ENCODE measurements at places on chromosomes 11 and 22. TPM values are rescaled to one million over a fixed set of nuclear protein-coding genes. Genes with fewer than 3 reads are reported as not detected.
A peak's percentile ranks its signal among the peaks of the same experiment; 100 is the strongest.

- no peak for DNase-seq
- no peaks in the 10 kb centered on the region for H3K4me1 ChIP-seq
- H3K27ac ChIP-seq, result no peak overlapping the region
- H3K36me3 ChIP-seq, result peaks cover 3% of the 10 kb centered on the region
Measured at GRCh38 chr22:47442821-47443220, 680.4 kb downstream of the TBC1D22A start.

- no peaks in the 10 kb centered on the region for H3K36me3 ChIP-seq
- no peak overlapping the region for H3K27ac ChIP-seq
- H3K4me3 ChIP-seq, result no peak overlapping the region
- peak; percentile 38 for DNase-seq
Measured at GRCh38 chr11:28697920-28698827, 590.0 kb downstream of the METTL15 start.

GRCh38 chr11:21811572-21811971, 381.3 kb upstream of the ANO5 start:
- no peak overlapping the region for H3K4me3 ChIP-seq
- H3K27me3 ChIP-seq, result no peaks in the 10 kb centered on the region
- DNase-seq, result no peak
- H3K4me1 ChIP-seq, result no peaks in the 10 kb centered on the region

- H3K27me3 ChIP-seq, result no peaks in the 10 kb centered on the region
- H3K4me3 ChIP-seq, result peak overlapping the region; percentile 81
- peaks cover 13% of the 10 kb centered on the region for H3K36me3 ChIP-seq
- peak overlapping the region; percentile 84 for H3K27ac ChIP-seq
- DNase-seq, result no peak
- H3K4me1 ChIP-seq, result peaks cover 39% of the 10 kb centered on the region
Measured at GRCh38 chr11:47271328-47271727, 1.4 kb downstream of the MADD start.

- no peaks in the 10 kb centered on the region for H3K4me1 ChIP-seq
- no peak overlapping the region for H3K4me3 ChIP-seq
- H3K36me3 ChIP-seq, result no peaks in the 10 kb centered on the region
- DNase-seq, result no peak
- no peaks in the 10 kb centered on the region for H3K27me3 ChIP-seq
- no peak overlapping the region for H3K27ac ChIP-seq
Measured at GRCh38 chr11:118111019-118111743, 24.4 kb upstream of the SMIM35 start.

DNA sequence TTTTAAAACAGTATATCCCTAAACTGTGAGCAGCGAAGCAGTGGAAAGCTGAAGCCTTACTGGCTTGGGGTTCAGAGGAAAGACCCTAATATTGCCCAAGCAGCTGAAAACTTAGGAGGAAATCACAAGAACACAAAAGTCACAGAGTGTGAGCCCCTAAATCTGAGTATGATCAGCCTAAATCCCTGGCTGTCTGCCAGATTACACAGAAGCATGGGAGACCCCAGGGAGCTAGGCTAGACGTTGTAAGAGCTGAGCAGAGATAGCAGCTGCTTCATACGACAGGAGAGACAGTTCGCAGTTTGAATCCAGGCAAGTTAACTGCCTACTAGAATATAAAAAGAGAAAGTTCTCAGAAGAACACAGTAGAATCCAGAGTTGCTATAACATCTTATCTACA, 81.2 kb downstream of the PACS1 start:
- H3K27ac ChIP-seq, result no peak overlapping the region
- no peak for DNase-seq
- peaks cover 12% of the 10 kb centered on the region for H3K36me3 ChIP-seq
- no peaks in the 10 kb centered on the region for H3K27me3 ChIP-seq
- peaks cover 39% of the 10 kb centered on the region for H3K4me1 ChIP-seq

DNA sequence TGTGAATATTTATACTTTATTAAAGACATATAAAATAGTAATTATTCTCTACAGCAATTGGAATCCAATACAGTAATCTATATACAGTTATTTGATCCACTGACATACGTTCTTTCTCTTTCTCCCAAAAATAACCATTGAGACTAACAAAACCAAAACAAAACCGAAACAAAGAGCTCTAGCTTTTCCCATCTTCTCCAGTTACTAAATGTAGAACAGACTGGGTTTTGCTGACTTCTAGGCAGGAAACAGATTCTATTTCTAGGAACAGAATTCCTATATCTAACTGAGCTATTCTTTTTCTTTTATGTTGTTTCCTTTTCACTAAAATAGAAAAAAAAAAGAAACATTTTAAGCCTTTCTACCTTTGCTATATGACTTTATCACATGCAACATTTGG, 80.1 kb downstream of the PACS1 start:
- no peak for DNase-seq
- no peak overlapping the region for H3K27ac ChIP-seq
- peaks cover 46% of the 10 kb centered on the region for H3K4me1 ChIP-seq
- no peak overlapping the region for H3K4me3 ChIP-seq

GRCh38 chr22:30668386-30668710, 673 bp upstream of the DUSP18 start:
- H3K36me3 ChIP-seq, result peaks cover 5% of the 10 kb centered on the region
- H3K4me1 ChIP-seq, result peaks cover 21% of the 10 kb centered on the region
- peak overlapping the region; percentile 96 for H3K4me3 ChIP-seq
- no peak for DNase-seq
- peaks cover 3% of the 10 kb centered on the region for H3K27me3 ChIP-seq
- H3K27ac ChIP-seq, result no peak overlapping the region

DNA sequence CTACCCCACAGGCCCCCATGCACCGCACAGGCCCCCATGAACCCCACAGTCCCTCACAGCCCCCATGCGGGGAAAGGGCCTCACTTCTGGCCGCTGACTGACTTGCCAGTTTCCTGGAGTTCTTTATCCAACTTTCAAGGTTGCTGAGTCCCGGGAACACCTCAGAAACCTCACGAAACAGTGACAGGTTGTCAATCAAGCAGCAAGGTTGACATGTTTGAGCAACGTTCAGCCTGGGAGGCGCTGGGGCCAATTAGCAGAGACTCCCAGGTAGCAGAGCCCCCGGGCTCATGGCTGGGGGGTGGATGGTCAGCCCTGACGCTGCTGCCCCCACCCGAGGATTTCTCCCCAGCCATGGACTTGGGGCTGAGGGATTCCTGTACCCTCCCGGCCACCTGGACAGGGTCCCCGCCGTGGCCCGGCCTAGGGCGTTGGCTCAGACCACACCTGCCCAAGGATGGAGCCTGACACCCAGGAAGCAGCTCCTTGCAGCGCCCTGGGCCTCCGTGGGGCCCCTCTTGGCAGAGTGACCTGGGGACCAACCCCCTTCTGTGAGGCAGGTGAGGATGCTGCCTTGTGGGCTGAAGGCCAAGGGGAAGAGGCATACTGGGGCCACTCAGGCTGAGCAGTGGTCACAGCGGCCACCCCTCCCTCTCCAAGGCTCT, 33.8 kb upstream of the CCDC188 start:
- H3K4me3 ChIP-seq, result no peak overlapping the region
- DNase-seq, result no peak
- no peaks in the 10 kb centered on the region for H3K27me3 ChIP-seq

CRYBB3 gene
- total RNA-seq, result 0.27 TPM

TCN2 gene
- total RNA-seq, result 0.31 TPM

SCGB2A2 gene
- total RNA-seq, result not detected

TTC36 gene
- total RNA-seq, result not detected

LARGE1 gene
- total RNA-seq, result 2.0 TPM

DDI1 gene
- total RNA-seq, result not detected

All from activated CD4-positive, alpha-beta memory T cell treated with anti-CD3 and anti-CD28 coated beads for 36 hours (primary cell).